ENCODE measurements at places on chromosomes 1 and 21.

GRCh38 chr1:85940656-85941306, 215.8 kb downstream of the COL24A1 start:
- DNase-seq = no peak

GRCh38 chr1:28338897-28339296, 10.1 kb downstream of the MED18 start:
- DNase-seq = no peak

GRCh38 chr21:45516071-45516670, 26.1 kb downstream of the SLC19A1 start:
- no peak for DNase-seq

DNA sequence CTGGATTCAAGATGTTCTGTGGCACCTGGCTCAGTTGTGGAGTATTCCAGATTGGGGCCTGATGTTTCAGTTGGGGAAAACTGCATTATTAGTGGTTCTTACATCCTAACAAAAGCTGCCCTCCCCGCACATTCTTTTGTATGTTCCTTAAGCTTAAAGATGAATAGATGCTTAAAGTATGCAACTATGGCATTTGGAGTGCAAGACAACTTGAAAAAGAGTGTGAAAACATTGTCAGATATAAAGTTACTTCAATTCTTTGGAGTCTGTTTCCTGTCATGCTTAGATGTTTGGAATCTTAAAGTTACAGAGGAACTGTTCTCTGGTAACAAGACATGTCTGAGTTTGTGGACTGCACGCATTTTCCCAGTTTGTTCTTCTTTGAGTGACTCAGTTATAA, 7.2 kb downstream of the FPGT start:
- DNase-seq = no peak

GRCh38 chr1:17516303-17517214, 22.9 kb upstream of the ARHGEF10L start:
- no peak for DNase-seq

DNA sequence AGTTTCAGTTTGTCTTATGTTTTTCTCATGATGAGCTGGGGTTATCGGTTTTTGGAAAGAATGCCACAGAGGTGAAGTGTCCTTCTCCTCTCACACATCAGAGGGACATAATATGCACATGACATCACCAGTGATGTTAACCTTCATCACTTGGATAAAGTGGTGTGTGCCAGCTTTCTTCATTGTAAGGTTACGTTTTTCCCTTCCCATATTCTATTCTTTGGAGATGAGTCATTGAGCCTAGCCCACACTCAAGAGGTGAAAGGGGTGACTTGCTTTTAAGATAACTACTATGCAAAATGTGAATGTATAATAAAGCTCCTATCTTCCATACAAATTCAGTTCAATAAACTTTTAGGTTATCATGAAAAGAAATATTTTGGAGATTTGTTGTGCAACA, 36.7 kb upstream of the MAGI3 start:
- no peak for DNase-seq

DNA sequence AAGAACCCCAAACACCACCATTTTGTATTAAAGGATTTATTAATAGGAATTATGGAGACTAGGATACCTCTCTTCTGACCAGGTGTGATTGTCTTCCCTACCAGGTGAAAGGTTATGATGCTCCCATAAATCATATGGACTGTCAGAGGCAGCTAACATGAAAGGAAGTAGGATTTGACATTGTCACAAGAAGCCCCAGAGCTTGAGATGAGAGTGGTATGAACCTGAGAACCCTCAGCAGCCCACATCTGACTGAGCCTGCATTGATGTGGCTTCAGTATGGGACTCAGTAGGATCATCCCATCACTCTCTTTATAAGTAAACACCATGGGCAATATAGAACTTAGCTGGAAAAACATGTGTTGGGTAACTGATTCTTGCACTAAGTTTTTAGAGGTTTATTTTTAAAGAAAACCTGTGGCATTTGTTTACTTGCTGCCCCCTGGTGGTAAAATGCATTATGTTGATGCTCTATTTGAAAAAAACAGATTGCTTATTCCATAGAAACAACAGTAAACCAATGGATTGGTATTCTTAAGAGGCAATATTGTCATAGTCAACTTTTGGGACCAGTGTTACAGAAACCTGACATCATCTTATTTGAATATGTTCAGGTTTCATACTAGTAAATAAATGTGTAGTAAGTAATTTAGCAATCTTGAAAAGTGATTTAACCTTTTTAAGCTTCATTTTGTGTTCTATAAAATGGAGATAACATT, 16.6 kb upstream of the CACYBP start:
- no peak for DNase-seq

DNA sequence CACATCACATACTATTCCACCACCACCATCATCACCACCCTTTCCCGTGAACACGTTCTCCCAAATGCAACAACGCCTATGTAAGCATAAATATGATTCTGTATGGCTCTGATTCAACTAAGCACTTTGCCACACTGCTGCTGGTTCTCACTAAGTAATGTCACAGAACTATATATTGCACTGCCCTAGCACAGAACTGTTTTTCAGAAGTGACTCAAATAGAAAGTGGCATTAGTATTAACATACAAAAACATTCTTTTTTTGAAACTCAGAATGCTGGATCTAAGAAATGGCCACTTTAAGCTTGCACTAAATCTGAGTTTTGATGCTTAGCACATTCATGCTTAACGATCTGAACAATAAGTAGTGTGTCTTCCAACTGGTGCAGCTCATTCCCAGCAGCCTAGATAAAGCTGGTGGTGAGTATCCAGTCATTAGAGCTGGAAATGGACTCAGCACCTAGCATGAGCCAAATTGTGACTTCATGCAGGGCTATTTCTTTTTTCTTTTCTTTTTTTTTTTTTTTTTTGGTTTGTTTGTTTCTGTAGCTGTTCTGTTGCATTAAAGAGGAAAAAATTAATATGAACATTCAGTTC, 46.2 kb upstream of the ZC3H11B start:
- DNase-seq = no peak
